ENCODE measurements at places on chromosomes 1 and 21.

- DNase-seq = no peak
Measured at GRCh38 chr1:13619909-13620308, 36.3 kb downstream of the PDPN start.

- peak; percentile 14 for DNase-seq
Measured at GRCh38 chr1:170967042-170967910, 31.9 kb downstream of the MROH9 start.

DNA sequence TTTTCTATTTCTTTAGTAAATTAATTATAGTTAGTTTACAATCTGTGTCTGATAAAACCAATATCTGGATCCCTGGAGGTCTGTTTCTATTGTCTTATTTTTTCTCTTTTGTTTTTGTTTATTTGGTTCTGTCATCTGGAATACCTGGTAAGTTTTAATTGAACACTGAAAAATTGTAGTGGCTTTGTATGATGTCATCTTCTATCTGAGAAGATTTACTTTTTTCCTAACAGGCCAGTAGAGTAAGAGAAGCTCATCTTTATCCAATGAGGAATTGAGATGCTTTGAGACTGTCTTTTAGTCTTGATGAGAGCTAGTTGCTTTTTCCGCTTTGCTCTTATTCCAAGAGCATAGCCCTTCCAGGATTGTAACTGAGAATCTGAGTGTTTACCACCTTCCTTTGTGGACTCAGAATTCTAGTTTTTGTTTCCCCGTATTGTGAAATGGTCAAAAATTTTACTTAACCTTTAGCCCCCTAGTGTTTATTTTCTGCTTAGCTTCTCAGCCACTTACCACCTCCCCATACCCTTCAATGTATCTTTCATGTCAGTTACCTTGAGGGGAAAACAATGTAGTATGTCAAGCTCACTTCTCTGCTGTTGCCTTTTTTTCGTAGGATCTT is 25.0 kb downstream of the PTGFRN start:
- DNase-seq = no peak

DNA sequence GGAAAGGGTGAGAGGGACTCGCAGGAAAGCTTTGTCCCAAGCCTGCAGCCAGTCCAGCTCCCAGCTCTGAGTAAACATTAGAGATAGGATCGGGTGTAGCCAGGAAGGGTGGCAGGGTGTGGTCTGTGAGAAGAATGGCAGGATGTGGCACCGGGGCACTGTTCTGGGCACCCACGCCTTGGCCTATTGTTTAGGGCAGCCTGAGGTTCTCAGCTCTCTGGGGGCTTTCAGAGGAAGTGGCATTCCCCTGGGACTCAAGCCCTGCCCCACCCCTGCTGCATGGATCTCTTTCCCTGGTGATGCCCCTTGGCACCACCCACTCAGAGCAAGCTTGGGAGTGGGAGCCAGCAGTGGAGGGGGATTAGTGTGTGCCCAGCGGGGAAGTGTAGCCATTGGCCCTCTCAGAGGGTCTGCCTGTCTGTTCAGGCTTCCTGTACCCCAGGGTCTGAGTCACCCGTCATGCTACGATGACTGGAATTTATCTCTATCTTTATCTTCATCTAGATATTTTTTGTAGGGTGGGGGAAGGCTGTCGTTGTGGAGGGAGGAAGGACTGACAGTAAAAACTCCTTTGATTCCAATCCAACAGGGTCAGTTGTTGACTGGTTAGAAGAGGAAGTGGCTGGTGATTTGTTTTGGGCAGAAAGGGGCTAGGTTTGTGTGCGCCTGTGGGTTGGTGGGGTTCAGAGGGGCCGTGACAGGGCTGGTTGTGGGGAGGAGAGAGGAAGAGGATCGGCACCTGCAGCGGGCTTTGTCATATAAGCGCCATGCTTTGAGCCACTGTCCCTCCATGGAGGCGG is 31.6 kb downstream of the SOX13 start:
- no peak for DNase-seq

GRCh38 chr21:46431448-46431847 is 27.2 kb upstream of the DIP2A start:
- no peak for DNase-seq

Measured in AG04449 (cell line).